ENCODE measurements at places on chromosomes 12 and 14.
A peak's percentile ranks its signal among the peaks of the same experiment; 100 is the strongest.

GRCh38 chr14:67389811-67390534 lies 22.0 kb downstream of the PLEK2 start:
- no peak for DNase-seq

DNA sequence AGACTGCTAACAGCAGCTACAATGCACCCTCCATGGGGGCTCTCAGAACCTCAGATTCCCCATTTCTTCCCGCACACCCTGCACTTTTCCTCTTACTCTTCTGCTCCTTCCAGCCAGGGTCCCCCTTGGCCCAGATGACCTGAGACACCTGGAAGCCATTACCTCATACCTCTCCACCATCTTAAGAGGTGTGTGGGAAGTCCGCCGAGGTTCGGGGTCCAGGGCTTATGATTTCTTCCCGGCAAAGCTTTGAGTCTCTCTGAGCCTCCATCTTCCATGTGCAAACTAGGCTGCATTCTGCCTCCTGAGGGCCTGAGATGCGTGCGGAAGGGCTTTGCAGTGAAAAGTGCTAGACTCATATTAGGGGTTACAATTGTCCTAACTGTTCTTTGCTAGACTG lies 5.3 kb downstream of the GSC start:
- DNase-seq: no peak

GRCh38 chr14:70084226-70084625 lies 104.5 kb downstream of the SLC8A3 start:
- DNase-seq: no peak

DNA sequence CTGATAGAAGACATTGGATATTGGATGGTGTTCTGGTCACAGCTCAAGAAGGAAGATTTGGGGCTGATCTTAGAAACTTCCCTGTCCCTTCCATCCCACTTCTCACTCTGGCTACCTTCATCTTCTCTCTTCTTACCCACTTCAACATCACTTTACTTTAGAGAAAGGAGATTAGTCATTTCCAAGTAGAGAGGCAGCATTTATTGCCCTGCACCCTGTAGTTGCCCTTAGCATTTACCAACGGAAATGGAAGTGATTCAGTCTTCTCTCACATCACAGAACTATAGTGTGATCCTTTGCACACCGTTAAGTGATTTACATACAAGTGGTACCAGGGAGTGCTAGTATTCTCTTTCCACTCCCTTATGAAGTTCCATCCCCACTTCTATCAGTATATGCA lies 52.4 kb downstream of the PHLDA1 start:
- DNase-seq: no peak

GRCh38 chr12:5912437-5913334 lies 32.4 kb downstream of the ANO2 start:
- no peak for DNase-seq

GRCh38 chr14:44653641-44654040 lies 146.6 kb upstream of the FSCB start:
- no peak for DNase-seq

- DNase-seq: no peak
These were observed 33.8 kb downstream of the WBP11 start for GRCh38 chr12:14769466-14769968.

DNA sequence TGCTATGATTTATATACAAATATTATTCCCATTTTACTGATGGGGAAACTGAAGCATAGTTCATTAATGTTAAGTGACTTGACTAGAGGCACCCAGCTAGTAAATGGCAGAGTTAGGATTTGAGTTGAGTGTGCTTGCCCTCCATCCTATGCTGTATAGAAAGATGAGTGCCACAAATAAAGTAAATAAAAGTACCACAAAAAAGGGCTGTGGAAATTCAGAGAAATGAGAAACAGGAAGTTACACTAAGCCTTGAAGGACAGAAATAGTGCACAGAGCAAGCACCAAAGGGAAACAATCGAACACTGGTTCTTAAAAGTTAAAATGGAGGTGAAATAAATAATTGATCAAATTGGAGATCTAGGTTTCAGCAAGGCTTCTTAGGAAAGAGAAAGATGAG lies 9.2 kb upstream of the ABCD2 start:
- no peak for DNase-seq

DNA sequence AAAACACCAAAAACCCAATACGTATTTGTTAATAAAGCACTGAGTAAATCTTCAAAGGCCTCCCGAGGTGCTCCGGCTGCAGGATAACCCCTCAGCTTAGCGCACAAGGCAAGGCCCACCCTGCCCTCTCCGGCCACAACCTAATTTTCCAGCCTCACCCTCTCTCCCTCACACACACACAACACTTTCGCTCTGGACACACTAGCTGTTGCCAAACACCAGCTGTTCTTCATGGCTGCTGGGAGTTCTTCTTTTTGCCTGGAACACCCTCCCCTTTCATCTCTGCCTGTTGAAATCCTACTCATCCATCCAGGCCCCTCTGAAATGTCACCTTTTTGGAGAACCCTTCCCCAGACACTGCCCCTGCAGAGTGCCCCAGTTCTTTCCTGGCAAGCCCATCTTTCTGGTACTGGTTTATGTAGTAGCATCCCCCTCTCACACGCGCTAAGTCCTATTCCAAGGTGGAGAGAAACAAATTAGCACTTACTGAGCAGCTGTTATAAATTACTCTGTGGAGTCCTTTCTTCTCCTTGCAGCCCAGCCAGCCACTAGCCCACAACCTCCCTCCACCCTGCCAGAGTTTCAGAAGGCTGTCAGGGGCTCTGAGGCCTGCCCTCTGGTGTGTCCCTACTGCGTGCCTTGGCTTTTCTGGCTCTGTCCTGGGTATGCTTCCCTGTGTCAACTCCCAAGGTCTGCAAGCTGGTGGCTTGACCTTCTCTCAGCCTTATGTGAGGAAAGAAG lies 805 bp upstream of the CRACR2A start:
- peak; percentile 56 for DNase-seq

GRCh38 chr12:11794751-11795150 lies 145.3 kb downstream of the ETV6 start:
- DNase-seq: no peak

DNA sequence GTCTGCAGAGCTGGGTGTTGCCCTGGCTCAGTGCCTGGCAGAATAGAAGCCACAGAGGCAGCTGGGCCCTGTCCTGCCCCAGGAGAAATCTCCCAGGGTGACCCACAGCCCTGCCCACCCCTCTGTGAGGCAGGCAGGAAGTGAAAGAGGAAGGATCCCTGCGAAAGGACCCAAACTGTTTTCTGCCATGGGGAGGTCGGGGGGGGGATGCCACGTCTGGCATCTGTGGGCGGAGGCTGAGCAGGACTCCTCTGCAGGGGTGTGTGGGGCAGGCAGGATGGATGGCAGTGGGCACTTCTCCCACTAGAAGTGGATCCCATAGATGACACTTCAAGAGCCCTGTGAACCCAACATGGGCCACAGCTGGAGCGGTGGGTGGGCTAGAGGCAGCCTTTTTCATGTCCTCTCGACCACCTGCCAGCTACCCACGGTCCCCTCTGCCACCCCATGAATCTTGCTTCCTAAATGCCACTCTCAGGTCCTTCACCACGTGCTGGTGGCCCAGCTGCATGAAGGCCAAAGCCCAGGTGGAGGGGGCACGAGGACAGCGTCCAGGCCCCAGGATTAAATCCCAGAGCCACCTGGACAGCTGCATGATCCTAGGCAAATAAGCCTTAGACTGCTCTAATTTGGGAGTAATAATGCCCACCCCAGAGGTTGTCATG lies 3.6 kb downstream of the PAPLN start:
- DNase-seq: no peak

GRCh38 chr12:113040722-113041171 lies 15.8 kb upstream of the DTX1 start:
- peak; percentile 19 for DNase-seq

DNA sequence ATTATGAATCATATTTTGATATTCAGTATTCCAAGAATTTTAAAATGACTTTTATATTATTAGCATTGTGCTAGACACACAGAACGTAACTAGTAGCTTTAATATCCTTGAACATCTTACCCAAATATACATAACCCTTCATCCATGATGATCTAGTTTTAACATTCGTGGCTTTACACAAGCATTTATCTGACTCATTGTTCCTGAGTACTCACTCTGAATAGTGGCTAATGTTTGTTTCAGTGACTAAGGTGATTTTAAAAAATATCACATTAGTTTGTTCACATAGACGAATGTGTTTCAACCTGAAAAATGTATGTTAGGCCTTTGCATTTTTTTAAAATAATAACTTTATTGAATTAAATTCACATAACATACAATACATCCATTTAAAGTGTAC lies 80.0 kb upstream of the PTPRQ start:
- no peak for DNase-seq

DNA sequence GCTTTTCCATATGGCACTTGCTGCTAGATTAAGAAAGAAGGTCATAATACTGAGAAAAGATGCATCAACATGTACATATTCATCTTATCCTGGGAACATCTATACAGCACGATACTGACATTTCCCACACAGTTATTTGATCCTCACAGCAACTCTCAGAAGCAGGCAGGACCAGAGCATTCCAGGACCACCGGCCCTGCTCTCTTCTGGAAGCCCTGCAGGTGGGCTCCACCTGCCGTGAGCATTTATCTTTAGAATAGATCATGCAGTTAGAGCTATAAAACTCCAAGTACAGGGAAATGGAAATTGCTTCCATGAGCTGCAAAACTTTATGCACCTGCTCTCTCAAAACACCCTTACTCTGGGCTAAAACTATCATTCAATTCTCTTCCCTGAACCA lies 5.5 kb upstream of the BDKRB1 start:
- no peak for DNase-seq

DNA sequence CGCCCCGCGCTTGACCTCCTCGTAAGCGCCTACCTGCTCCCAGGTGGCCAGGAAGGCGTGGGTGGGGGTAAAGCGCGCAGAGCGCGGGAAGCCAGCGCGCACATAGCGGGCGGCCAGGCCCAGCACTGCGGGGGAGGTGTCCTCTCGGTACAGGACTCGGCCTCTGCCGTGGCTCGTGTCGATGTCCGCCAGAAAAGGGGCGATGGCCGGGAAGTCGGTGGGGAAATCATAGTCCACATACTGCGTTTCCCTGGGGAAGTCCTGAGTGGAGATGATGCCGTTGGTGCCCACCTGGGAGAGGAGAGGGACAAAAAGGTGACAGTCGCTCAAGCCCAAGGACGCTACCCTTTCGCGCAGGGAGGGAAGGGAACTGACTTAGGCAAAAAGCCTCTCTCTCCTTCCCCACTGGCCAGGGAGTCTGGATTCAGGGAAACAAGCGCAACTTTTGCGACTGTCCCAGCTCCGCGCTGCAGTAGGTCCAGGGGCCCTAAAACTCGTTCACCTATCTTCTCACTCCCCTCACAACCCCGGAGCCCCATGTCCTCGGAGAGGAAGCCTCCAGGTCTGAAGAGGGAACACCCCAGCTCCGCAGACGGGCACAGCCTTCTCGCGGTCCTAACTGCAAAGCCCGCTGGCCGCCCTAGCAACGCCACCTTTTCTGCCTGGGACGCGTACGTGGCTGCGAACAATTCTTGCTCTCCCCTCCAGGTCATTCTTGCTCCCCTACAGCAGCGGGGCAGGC lies 815 bp downstream of the NID2 start:
- no peak for DNase-seq

GRCh38 chr12:52655720-52656124 lies 3.7 kb upstream of the KRT2 start:
- DNase-seq: no peak

- no peak for DNase-seq
These were observed 11.3 kb downstream of the PPFIBP1 start for GRCh38 chr12:27535318-27535717.

GRCh38 chr14:88698651-88699050 lies 94.1 kb downstream of the EML5 start:
- DNase-seq: no peak

DNA sequence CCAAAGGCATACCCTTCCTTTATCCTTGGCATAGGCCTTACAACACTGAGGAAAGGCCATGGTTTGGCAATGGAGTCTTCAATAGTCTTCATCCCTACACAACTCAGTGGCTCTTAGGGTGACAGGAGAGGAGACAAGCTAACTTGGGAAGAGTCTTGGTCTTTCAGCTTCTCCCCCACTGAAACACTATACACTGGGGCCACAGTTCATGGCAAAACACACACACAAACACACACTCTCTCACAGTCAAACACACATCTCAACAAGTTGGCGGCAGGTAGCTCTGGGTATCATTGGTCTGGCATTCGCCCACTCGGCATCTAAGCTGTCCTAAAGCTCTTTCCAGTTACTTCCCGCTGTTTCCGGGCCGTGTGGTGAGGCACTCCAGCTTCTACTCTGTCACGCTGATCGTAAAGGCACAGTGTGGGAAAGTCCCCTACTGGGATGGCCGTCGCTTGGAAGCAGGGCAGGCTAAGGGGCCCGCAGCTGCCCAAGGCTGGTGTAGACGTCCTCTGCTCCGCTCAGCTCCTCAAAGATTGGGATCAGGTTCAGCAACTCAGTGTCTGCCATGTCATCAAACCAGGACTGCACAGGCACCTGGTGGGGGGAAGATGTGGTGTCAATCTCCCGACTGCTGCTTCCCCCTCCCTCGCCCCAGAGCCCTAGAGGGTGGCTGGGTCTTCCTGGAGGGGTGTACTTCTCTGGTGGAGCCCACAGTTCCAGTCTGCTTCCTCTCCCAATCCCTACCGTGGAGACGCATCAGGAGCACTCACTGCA lies 4.8 kb upstream of the AVIL start:
- DNase-seq: no peak

DNA sequence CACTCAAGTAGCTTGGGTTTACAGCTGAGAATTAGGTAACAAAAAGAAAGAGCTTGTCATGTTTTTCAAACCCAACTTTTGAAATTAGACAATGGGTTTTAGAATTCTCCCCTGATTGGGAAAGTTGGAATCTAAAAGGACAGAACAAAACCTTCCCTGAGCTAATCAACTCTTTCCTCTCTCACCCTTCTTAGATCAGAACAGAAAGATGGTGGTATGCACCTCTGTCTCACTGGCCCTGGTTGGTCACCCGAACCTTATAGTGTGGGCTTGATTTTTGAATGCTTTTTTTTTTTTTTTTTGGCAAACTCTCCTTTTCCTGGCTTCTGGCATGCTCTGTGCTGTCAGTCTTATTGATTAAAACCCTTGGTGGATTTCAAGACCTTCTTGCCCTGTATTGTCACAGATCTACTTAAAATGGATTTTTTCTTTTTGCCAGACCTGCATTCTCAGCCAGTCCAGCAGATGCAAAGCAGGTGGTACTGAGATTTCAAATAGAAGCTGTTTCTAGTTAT lies 251.1 kb upstream of the RMST start:
- no peak for DNase-seq
